ENCODE measurements at places on chromosomes 3 and 15.

DNA sequence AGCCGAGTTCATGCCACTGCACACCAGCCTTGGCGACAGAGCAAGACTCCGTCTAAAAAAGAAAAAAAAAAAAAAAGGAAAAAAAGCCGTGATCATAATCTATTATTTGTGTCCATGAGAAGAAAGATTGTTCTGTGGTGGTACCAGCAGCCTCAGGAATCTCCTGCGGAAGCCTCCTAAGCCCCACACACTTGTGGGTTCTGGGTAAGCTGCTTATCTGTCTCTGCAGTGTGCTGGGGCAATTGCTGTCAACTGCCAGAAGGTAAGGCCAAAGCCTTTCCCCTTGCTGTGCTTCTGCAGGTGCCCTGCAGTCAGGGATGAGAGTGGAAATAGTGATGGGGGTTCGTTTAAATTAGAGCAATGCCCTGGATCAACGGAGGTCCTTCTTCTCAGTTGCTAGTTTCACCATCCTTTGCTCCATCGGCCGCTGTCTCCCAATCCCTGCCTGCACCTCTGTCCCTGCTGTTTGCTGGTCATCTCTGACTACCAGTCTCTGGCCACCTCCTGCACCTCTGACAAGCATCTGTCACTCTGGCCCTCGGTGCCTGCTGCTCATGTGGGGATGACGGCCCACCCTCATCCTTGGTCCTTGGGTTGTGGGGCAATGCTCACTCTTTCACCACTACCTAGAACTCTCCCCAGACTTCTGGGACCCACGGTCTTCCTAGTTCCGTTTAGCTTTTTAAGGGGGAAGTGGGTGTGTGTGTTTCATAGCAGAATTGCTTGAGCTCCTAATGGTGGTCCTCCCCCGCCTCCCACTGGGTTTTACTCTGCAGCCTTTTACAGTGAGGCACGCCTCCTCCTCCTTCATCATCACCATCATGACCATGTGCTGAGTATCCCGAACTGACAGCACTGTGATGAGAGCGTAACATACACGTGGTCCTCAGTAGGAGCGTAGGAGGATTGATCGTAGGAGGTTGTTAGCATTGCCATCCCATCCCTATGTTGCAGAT, 25.5 kb downstream of the CHRD start:
- DNase-seq: no peak

DNA sequence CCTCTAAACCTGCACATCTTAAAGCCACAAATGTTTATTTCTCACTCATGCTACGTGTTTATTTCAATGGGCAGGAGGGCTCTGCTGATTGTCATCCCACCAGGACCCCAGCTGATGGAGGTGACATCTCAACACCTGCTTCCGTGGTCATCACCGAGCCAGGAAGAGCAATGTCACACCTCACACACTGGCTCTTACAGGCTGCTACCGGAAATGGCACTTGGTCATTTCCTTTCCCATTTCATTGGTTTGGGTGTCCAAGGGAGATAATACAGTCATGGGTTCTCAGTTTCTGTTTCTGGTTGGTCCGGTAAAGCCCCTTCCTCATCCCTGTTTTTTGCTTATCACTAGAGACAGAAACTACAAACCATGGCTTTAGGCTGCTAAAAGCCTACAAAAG, 41.9 kb downstream of the ABHD2 start:
- DNase-seq: no peak

DNA sequence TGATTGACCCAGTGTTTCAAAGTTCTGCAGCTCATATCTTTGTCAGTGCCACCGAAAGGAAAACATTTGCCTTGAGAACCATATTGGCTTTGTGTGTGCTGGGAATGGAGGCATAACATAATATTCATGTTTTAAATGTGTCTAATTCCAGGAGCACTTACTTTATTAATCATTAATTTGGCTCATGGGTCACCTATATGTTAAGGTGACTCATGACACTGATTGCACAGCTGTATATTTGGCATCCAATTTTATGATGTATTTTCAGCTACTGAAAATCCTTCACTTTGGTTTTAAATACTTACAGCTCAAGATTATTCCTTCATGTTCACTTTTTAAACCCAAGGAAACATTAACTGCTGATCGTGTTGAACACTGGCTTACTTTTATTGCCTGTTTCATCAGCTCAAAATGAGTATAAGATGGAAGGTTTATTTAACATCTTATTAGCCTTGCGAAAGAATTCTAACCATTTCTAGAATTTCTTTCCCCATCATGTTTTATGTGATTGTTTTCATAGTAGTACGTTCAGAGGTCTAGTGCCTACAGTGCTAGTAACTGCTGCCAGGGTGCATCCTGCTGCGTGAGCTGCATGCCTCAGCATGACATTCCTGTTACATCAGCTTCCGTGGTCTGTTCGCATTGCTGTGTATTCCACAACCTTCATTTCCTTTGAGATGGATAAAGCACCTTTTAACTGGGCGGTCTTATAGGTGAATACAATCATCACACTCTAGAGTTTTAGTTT, 63.7 kb downstream of the LRCH3 start:
- DNase-seq: no peak

DNA sequence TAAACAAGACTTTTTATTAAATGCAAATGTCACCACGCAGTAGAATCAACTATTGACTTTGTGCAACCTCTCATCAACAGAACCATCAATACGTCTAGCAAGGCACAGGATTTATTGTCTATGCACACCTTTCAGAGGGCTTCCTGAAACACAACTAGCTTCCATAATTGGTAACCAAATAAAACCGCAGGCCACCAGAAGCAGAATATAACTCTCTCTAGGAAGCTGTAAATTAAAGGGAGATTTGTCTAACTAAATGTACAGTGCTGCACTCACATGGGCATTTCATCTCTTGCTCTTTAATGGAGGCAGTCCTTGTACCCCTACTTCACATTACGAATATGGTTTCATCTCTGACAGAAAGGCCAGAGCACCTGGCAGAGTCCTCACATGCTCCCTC, 93.0 kb downstream of the FHIT start:
- no peak for DNase-seq

- no peak for DNase-seq
Observed at GRCh38 chr3:14286887-14287500, 108.4 kb downstream of the LSM3 start.

Measured in stimulated activated CD4-positive, alpha-beta T cell treated with anti-CD3 and anti-CD28 coated beads, Interleukin-4, amount 100 ng/mL, for 48 hours (primary cell).